ENCODE measurements at places on chromosomes 12 and 14. TPM values are rescaled to one million over a fixed set of nuclear protein-coding genes. Genes with fewer than 3 reads are reported as not detected.

DNA sequence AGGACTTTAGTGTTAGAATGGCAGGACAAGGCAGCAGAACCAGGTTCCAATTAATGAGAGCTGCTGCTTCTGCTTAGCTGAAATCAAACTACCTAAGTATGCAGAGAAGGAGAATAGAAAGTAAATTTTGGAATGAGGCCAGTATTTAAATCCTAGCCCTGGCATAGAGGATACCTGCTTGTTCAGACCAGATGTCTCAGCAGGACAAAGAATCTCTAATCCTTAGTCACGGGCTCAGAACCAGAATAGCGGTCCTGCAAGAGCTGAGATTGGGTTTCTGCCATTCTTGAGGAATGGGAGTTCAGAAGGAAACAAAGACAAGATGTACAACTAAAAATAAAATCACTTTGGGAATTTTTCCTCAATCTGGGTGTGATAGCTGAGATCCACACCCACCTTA, 550.8 kb upstream of the TMEM132C start:
- DNase-seq = no peak

DNA sequence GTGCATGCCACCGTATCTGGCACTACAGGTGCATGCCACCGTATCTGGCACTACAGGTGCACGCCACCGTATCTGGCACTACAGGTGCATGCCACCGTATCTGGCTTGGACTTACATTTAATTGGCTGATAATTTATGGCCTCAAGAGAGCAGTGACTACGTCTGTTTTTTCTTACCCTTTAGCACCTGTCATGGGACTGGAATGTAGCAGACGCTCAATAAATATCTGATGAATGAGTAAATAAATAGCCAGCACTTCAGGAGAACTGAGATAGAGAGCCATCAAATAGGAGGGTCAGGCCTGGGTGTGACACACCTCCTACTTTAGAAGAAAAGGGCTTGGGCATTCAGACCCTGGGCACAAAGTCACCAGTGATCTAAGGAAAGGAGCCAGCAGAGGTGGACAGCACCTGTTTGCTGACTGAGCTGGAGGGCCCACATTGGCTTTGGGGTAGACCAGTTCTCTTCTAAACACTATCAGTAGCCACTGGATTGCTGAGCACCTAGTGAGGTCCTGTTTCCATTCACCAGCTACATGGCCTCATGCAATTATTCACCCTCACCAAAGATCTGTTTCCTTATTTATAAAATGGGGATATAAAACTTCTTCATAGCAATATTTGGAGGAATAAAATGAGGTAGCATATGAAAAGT, 50.1 kb downstream of the RFX4 start:
- peak; percentile 9 for DNase-seq

- DNase-seq = no peak
Measured at GRCh38 chr12:61514016-61514415, 746.2 kb upstream of the USP15 start.

PRPH gene
- total RNA-seq = not detected
